NCI-H69 (cell line): ENCODE measurements at places on chromosomes 1 and 21.

DNA sequence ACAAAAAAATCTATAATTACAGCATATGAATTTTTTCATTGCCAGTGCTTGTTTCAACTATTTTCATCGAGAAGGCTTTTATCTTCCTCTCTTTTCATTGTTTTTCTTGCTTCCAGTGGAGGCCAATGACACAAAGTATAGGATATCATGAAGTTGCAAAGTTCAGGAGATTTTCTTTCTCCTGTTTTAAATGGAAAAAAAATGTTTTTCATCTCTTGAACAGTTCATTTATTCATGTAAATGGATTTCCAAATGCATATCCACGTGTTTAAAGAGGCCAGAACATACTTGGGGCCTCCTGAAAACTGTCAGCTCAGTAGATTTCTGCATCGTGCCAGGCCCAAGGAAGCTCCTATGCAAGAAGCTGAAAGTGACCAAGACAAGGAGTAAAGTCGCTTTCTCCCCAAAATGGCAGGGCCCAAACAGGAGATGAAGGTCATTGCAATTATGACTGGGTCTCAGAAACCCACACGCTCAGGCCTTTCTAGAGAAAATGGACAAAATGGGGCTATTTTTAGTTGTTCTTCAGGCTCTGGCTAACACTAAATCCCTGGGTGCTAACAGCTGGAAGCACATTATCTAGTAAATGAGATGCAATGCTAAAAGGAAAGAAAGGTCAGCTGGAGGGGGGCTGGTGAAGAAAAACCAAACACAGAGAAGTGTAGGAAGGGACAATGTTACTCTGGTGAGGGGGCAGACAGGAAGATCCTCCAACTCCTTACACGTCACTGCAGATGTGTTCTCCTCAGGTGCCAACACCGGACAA, 136.9 kb upstream of the C8B start:
- no peak for DNase-seq

DNA sequence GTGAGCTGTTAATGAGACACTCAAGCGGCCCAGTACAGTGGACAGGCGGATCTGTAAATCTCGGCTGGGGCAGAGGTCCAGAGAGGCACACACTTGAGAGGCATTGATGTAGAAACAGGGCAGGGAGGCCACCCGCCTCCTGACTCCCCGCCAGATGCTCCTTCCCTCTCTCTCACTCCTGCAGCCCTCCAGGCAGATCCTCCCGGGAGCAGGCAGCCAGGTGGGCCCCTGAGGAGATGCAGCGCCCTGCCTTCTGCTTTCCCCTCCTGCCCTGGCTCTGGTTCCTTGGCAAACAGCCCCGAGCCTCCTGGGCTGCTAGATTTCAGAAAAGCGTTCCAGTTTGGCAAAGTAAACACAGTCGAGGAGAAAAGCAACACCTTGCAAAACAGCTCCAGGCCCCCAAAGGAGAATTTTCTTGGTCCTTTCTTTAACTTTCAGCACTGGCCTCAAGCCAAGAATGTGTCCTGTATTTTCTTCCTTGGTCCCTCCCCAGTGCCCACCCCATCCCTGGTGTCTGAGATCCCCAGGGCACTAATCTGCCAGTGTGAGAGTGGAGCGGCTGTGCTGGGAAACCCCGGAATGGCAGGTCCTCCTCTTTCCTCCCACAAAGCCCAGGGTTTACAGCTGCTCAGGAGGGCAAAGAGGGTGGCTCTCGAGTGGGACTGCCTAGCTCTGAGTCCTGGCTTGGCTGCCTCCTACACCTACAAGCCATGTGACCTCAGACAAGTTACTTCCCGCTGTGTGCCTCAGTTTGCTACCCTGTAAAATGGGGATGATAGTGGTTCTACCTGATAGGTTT, 29.4 kb upstream of the IFNLR1 start:
- peak; percentile 88 for DNase-seq

GRCh38 chr1:50929376-50929958, 30.6 kb downstream of the FAF1 start:
- DNase-seq = peak; percentile 38

DNA sequence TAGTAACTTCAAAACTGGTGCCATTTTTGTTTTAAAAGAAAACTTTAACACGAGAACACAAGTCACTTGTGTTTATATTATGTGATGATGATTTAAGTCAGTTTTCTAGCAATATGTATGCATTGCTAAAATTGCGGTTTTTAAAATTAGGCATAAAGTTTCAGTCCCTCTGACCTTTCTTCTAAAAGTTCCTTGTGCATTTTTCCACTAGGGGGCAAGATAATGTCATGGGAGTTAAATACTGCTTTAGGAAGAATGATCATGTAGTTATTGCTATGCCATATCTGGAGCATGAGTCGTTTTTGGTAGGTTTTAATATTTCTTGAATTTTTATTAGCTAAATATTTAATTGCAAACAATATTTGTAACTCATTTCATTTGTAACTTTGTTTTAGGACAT, 10.7 kb downstream of the CDC7 start:
- DNase-seq = peak; percentile 35

GRCh38 chr1:21280482-21280881, 9.8 kb downstream of the ECE1 start:
- DNase-seq = no peak

DNA sequence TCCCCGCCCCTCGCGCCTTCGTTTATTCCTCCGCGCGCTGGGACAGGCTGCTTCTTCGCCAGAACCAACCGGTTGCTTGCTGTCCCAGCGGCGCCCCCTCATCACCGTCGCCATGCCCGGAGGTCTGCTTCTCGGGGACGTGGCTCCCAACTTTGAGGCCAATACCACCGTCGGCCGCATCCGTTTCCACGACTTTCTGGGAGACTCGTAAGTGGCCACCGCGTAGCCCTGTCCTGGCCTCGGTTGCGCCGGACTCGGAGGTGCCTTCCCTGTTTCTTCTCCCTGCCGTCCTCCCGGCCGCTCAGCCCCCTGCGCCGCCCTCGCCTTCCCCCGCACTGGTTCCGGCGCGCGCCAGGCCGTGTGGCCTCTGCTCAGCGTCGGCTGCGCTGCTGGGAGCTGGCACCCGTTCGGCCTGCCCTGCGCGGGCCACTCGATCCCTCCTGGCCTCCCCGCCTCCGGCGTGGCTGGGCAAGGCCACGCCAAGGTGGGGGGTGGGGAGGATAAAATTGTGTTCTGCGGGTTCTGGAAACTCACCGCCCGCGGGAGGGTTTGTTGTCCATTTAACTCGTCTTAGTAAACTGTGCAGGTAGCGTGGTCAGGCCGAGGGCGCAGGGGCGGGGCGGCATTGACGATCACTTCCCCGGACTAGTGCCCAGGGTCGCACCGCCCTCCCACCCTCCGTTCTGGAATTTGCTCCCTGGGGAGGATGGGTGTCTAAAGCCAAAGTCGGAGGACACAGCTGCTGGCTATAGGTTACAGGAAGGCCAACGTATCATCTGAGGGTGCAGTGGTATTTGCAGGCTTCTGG, at the start of gene PRDX6:
Gene PRDX6, plus strand, starts transcription at position 50 of the 808 bp plus-strand sequence. Its CDS starts 63 bp downstream, at position 113.
- peak; percentile 85 for DNase-seq

GRCh38 chr21:17536381-17536780, 23.5 kb downstream of the CXADR start:
- DNase-seq = peak; percentile 18

DNA sequence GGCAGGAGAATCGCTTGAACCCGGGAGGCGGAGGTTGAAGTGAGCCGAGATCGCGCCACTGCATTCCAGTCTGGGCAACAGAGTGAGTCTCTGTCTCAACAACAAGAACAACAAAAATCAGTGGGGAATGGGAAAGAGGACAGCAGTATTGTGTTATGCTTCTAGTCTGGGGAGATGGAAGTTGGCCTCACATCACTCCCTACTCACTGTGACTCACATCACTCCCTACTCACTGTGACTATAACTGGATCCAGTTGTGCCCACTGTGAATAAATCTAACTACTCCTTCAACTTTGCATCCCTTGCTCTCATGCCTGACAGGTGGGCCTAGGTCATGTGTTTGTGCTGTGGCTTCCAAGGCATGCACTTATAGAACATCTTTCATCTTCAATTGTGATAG, 285.4 kb upstream of the USP24 start:
- DNase-seq = no peak

GRCh38 chr1:67194209-67194863, 28.1 kb downstream of the IL23R start:
- no peak for DNase-seq

GRCh38 chr1:1217621-1218523, 3.9 kb upstream of the TNFRSF4 start:
- peak; percentile 14 for DNase-seq

GRCh38 chr1:50425376-50426107, 2.3 kb upstream of the DMRTA2 start:
- no peak for DNase-seq

GRCh38 chr1:85465099-85465785, at the start of gene DDAH1:
Gene DDAH1, minus strand, starts transcription at chr1:85465159. Its CDS starts 114 bp downstream, at chr1:85465045.
- peak; percentile 77 for DNase-seq

GRCh38 chr1:35043498-35043897, 11.8 kb upstream of the ZMYM6 start:
- no peak for DNase-seq

GRCh38 chr1:199279872-199280645, 641.2 kb downstream of the PTPRC start:
- DNase-seq = no peak

GRCh38 chr21:31293986-31294385, 50.1 kb downstream of the TIAM1 start:
- DNase-seq = no peak

DNA sequence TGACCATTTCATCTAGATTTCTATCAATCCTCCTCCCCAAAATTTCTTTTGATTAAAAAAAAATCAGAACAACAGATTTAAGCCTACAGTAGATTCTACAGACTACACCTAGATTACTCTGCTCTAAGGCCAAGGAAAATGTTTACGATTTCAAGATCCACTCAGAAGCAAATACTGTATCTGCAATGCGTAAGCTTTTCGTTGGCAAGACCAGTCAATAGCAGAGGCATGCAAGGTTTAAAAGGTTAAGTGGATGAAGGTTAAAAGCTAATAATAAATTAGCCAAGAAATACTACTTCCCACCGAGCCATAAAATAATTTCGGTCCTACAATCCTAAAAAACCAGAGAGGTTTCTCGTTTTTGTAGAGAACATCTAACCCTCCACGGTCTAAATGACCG, 1.3 kb downstream of the CLSTN1 start:
- no peak for DNase-seq

DNA sequence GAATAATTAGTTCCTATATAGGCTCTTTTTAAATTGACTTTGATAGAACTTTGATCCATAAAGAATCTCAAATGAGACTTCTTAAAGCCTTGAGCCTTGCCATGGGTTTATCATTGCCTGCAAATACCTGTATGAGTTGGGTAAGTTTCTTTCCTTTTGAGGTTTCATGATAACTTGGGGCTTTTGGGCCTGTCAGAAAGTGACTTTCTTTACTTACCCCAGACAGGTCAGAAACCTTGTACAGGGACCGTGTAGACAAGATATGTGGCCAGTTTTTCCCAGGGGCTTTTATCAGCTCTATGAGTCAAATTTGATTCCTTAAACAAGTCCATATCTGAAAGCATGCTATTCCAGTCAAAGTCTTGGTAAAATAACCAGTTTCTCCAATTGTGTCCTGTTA, 17.3 kb downstream of the KCTD3 start:
- no peak for DNase-seq

DNA sequence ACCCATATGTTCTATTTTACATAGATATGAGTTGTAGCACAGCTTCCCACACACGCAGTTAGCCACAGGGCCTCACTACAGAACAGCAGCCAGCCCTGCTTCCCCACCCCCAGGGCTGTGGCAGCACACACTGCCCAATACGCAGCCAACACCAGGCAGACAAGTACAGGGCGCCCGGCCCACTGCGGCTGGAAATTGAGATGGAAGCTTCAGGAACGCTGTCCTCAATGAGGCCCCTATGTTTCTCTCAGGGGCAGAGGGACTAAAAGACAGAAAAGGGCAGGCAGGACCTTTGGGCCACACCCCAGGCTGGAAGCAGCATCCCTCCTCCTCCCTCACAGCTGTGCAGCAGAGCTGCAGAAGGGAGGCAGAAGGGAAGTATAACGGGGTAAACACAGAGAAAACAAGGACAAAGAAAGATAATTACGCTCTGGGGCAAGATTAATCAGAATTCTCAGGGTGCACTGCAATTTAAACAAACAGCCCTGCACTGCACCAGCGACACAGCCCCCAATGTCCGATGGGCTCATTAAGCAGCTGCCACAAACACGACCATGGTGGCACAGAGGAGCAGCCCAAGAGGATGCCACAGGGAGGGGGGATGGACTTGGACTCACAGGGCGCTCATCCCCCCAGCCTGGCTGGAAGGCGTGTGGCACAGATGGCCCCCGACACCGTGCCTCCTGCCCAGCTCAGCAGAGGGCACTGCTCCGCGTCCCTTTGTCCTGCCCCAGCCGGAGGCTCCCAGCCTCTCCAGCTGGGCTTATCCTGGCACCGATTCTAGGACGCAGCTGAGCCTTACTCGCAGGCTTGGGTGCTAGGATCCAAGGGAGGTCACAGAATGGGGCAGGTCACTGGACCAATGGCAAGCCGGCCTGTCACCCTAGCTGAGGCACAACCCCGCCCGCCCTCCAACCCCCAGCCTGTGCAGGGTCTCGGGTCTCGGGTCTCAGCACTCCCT, 14.2 kb downstream of the WDR4 start:
- peak; percentile 94 for DNase-seq

DNA sequence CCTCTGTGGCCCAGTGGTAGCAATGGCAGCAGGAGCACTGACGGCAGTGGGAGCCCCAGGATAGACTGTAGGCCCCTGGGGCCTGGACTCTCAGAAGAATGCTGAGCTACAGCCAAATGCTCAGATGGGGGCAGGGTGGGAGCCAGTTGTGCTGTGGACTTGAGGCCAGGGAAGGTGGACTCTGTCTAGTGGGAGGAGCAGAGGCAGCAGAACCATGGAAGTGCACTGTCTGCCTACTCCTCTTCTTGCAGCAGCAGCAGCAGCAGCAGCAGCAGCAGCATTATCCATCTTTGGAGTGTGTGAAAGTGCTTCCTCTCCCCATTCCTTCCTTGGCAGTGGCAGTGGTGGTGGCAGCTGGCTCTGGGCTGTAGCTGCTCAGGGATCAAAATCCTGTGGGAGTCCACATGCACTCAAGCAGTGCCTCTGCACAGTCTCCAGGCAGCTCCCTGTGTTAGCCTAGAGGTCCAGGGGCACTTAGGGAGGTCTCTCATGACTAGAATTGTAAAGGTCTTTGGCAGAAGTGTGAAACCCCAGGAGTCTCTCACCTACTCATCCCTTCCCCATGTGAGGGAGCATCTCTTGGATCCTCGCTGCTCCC, 917.9 kb upstream of the B3GALT2 start:
- peak; percentile 38 for DNase-seq
